ENCODE measurements at places on chromosomes 5 and 9. TPM values are rescaled to one million over a fixed set of nuclear protein-coding genes. Genes with fewer than 3 reads are reported as not detected.
A peak's percentile ranks its signal among the peaks of the same experiment; 100 is the strongest.

C5orf58 gene
- not detected for total RNA-seq

GRCh38 chr9:75431375-75431774 lies 343.1 kb downstream of the OSTF1 start:
- DNase-seq = no peak

GRCh38 chr5:169164481-169164925 lies 136.4 kb downstream of the SLIT3 start:
- peak; percentile 67 for DNase-seq

DNA sequence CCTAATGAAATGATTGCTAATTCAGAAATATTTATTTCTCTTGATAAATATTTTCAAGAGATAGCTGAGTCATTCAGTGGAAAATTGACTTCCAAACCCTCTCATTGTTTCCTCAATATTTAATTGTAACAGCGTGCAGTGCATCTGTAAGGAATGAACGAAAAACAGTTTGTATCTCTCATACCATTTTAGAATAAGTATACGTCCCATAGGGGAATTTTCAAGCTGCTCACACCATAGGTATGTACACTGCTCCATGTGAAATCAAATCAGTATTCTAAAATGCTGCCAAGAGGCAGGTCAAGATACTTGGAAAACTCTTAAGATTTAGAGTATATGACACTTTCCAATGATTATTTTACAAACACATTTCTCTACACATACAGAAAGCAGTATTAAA lies 202.2 kb downstream of the ARL15 start:
- DNase-seq = no peak

- DNase-seq = no peak
Observed at GRCh38 chr5:121668635-121669034, 183.0 kb upstream of the FTMT start.

DNA sequence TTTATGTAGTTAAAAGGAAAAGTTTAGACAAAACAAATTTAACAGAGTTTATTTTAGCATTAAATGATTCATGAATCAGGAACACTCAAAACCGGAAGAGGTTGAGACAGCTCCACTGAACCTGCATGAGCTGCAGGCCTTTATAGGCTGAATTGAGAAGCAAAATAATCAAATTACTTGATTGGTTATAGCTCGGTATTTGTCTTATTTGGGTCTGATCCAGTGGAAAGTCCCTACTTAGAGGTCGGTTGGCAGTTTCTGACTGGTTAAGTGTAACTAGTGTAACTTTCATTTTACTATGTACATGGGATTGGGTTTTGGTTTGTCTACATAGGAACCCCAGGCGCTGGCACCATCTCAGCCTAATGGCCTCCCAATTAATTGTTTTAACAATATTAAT lies 74.1 kb upstream of the PIK3R1 start:
- DNase-seq = peak; percentile 18

PCDHB12 gene
- 0.18 TPM for total RNA-seq

GRCh38 chr9:33017283-33018041 lies 7.6 kb upstream of the DNAJA1 start:
- DNase-seq = no peak

FBP1 gene
- 2.2 TPM for total RNA-seq

- no peak for DNase-seq
Observed at GRCh38 chr9:137040568-137040967, 5.4 kb downstream of the NPDC1 start.

GRCh38 chr5:122007546-122007945 lies 45.8 kb downstream of the SRFBP1 start:
- DNase-seq = no peak

GABRP gene
- total RNA-seq = 0.66 TPM

DNA sequence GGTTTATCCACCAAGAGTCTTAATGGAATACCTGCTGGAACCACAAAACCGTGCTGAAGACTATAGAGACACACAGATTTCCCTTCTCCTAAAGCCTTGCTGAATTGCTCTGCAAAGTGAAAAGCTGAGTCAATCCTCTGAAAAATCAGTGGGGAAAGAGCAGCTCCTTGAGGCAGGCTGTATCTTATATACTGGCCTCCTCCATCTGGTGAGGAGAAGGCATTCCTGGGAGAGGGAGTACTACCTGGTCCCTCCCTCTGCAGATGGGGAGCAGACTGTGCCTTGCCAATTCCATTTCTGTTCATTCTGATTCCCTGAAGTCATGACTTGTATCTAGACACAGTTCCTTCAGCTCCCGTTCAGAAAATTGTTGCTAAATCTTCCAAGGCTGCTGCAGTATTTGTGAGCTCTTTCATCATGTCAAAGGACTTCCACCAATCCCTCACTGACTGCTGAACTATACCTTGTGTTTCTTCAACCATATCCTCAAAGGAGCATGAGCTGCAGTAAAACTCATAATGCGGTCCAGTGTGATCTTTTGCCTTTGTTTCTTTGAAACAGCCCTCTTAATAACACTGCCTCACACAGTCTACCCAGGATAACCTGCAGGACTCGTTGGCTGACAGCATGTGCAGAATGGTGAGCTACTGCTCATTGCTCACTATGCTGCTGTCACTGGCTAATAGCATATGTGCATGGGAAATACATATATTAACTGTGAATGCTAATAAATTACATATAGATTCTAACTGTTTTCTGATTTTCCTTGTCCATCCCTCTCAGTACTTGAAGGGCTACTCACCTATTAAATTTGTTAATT lies 84.5 kb downstream of the FOXD1 start:
- DNase-seq = no peak

KCNV2 gene
- not detected for total RNA-seq

SPATA31A7 gene
- not detected for total RNA-seq

CARD9 gene
- 0.71 TPM for total RNA-seq

DNA sequence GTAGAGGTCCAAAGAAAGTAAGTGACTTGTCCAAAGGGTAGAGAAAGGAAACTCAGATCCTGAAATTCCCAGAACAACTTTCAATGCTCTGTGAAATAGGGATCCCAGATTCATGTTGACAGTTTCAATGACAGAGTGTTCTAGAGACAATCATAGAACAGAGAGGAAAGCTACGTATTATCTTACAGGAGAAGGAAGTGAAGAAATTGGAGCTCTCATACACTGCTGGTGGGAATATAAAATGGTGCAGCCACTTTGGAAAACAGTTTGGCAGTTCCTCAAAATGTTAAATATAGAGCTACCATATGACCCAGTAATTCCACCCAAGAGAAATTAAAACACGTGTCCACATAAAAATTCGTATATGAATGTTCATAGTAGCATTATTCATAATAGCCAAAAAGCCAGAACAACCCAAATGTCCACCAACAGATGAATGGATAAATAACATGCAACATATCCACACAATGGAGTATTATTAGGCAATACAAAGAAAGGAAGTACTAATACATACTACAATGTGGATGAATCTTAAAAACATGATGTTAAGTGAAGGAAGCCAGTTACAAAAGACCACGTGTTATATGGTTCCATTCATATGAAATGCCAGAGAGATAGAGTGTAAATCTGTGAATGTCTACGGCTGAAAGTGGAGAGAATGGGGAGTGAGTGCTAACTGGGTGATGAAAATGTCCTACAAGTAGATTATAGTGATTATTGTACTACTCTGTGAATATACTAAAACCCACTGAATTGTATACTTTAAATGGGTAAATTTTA lies 197.1 kb downstream of the NTRK2 start:
- DNase-seq = no peak

Measured in endothelial cell of umbilical vein (primary cell).